ENCODE measurements at places on chromosomes 6 and 20.

DNA sequence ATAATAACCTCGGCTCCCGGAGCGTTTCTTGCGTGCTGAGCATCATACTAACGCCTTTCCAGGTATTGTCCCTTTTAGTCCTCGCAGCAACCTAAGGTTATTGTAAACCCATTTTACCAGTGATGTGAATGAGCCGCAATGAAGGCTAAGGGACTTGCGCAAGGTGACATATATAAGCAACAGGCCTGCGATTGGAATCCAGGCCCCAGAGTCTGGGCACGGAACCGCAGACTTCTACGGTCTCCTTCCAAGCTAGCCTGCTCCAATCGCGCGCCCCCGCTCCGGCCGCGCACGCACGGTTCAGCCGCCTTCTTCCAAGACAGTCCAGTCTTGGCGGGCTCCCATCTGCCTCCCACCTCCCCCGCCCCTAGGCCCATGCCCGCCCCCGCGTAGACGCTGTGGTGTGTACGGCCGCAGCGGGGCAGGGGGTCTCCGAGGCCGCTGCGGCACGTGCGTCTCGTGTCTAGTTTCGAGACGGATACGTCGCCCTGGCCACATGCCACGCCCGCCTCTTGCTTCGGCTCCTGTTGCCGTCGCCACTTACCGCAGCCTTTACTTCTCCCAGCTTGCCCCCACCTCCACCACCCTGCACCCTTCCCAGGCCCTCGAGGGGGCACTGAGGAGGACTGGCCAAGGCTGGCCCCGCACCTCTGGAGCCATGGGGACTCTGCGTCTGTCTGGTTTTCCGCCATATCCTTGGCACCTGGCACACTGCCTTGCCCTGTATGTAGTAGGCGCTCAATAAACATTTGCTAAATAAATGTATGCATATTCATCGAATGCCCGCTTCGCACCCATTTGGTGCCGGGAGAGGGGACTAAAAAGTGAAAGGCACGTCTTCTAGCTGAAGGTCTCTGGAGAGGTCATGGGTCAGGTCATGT lies 855 bp upstream of the GFOD1 start:
- peak; percentile 26 for DNase-seq

DNA sequence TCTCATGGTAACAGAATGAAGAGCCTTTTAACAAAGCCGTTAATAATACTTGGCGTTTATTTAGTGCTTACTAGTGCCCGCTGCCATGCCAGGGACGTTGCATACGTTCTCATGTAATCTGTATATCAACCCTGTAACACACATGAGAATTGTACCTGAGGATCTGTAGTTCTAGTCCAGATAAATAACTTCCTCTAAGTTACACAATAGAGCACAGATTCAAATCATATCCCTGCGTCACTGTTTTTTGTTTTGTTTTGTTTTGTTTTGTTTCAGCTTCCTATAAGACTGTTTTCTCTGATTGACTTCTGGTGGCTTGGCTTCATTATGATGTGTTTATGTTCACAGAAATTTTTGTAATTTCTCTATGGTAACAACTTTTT lies 553 bp downstream of the ZSCAN16 start:
- DNase-seq: no peak

DNA sequence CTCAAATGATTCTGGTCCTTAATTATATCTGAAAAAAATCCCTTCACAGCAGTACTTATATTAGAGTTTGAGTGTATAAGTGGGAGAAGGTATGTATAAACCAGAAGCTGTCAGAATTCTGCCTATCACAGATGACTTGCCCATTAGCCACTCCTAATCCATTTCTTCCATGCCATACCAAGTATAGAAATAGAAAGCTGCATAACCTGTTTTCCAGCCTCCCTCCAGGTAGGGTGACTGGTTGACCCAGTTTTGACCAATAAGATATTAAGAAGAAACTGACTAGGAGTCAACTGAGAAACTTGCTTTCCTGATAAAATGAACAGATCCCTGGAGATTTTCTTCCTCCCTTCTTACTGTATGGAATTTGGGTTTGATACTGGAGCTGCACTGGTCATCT lies 112.2 kb upstream of the GRIK2 start:
- no peak for DNase-seq

DNA sequence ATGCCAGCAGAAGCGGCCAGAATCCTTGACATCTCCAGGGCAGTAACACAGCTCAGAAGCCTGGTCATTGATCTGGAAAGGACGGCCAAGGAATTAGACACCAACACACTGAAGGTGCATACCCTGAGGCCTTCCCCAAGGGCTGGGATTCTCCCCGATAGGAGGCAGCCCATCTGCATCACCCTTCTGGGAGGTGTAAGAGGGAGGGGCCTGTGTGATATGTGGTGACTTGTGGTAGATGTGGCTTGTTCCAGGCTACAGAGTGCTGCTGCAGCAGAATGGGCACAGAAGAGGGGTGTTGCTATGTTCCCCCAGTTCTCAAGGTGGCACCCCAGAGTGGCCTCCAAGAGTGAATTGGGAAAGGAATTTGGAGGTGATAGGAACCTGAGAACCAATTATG lies 11.2 kb downstream of the TRIM40 start:
- DNase-seq: no peak

- DNase-seq: no peak
Measured at GRCh38 chr6:33613795-33614168, 7.3 kb upstream of the ITPR3 start.

GRCh38 chr6:53134601-53135235 lies 13.9 kb downstream of the GCM1 start:
- no peak for DNase-seq

DNA sequence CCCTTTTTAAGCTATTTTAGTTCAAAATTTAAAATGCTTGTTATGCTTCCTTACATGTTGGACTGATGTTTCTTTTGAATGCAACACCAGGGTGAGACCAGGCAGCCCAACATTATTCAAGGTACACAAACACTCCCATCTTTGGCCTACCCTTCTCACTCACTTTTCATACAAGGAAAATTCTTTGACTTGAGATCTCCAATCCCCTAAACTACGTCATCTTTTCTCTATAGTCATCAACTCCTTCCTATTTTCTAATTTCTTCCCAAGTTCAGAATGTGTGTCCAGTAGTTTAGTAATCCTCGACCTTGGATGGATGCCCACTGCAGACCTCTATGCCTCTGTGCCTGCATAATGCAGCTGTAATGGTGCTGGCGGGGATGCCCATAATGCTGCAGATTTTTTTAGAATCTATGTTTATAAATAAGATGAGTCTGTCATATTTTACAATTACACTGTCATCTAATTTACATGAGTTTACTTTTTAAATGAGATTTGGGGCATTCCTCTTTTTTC lies 108.7 kb downstream of the ID4 start:
- DNase-seq: no peak

DNA sequence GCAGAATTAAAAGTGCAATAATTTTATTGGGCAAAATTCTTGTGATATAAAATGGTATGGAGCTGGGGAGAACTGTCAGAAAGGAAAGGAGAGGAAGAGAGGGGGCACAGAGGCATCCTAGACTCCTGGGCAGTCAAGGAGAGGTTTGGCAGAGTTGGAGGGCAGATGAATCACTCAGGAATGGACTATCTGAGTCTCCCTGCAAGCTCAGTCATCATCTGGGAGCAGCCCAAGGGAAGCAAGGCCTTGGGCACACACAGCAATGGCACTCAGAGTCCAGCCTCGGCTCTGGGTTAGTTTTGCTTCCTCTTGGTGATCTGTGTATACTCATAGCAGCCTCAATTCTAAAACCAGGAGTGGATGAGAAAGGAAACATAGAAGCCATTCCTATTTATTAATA lies 67.2 kb downstream of the SLC22A1 start:
- DNase-seq: no peak

DNA sequence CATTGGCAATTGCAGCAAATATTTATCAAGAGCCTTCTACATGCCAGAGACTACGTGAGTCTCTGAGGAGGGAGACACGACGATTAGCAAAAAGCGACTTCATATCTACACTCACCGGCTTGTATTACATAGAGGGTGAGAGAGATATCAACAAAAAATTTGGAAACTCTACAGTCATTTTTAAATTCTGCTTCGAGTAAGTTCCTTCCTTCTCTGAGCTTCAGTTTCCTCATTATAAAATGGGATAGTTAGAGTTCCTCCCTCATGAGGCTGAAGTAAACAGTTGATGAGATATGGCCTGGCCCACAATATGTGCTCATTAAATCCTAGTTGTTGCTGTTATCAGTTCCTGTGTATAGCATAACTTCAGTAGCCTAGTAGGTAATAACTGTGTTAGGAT lies 64.1 kb upstream of the SIRPA start:
- DNase-seq: no peak

DNA sequence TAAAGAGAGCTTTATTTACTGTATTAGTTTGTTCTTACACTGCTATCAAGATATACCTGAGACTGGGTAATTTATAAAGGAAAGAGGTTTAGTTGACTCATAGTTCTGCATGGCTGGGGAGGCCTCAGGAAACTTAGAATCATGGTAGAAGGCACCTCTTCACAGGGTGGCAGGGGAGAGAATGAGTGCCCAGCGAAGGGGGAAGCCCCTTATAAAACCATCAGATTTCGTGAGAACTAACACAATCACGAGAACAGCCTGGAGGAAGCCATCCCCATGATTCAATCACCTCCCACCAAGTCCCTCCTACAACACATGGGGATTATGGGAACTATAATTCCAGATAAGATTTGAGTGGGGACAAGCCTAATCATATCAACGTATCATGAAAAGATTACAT lies 27.2 kb downstream of the ARID1B start:
- no peak for DNase-seq

GRCh38 chr20:59242714-59243626 lies 57.4 kb upstream of the EDN3 start:
- no peak for DNase-seq

GRCh38 chr20:23301436-23302050 lies 49.0 kb upstream of the NXT1 start:
- no peak for DNase-seq

DNA sequence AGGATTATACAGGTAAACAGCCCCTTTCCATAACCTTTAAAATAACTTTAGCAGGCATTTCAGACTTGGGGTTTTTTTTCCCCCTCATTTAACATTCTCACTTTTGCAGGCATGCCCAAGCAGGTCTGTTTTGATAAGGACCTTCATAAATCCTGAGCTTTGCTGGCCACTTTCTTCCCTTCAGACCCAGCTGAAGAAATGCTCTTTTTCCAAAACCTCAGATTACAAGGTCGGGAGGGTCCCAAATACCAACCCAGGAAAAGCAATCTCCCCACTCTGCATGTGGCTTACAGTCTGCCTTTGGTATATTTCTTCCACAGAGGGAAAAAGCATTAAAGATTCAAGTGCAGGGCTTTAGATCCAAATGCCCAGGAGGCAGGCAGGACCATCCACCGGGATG lies 6.8 kb downstream of the NFATC2 start:
- DNase-seq: no peak

- DNase-seq: no peak
Measured at GRCh38 chr6:33838983-33839382, 35.2 kb upstream of the MLN start.

DNA sequence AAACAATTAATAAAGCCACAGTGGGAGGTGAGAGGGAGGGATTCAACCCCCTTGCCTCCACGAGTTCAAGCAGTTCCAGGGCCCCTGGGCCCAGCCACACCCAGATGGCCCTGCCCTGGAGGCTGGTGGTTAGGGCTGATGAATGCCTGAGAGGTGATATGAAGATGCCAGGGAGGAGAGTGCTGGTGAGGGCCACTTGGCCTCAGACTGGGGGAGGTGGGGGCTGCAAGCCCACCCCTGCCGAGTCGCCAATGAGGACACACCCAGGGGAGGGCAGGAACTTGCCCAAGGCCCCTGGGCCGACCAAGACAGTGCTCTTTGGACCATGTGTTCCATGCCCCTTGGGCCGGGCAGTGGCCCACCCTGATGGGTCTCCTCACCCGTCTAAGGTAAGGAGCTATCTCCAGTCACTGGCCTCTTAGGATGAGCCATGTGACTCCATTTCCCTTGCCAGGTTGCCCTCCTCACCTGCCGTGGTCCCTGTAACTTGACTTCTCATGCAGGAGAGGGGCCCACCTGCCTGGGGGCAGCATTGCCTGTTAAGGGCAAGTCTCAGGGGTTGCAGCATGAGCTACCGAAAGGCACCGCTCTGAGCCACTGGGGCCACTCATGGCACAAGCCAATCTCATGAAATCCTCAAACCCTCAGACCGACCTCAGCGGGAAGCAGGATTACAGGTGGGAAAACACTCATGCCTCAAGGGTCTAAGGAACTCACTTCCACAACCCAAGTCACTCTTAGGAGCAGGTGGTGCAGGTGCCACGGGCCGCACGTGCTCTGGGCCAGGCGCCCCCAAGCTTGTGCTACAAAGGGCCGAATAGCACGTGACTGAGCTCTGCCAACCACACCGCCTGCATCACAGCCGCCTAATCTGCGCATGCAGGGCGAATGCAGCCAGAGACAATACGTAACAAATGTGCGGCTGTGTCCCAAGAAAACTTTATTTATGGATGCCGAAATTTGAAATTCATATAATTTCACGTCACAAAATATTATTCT lies 147.4 kb upstream of the MLN start:
- no peak for DNase-seq

GRCh38 chr20:48578397-48579098 lies 249.3 kb downstream of the PREX1 start:
- no peak for DNase-seq

GRCh38 chr6:27684264-27685211 lies 211.6 kb upstream of the ZNF184 start:
- peak; percentile 39 for DNase-seq

DNA sequence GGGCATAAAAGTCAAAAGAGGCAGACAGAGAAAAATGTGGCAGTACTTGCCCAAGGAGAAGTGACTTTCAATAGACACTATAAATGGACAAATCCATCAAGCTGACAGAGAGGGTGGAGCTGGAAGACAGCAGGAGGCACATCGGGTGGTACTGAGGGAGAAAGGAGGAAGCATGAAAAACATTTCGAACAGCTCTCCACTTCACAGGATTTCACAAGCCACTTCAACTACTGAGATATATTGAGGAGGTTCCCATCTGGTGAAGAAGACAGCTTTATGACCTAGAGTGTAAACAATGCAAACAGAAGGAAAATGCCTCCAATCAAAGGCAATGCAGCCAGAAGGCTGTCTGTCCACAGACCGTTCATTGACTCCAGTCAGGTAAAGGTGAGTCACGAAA lies 259.4 kb upstream of the ECI2 start:
- DNase-seq: no peak

GRCh38 chr6:142898927-142899895 lies 45.8 kb downstream of the HIVEP2 start:
- no peak for DNase-seq

- no peak for DNase-seq
Measured at GRCh38 chr6:106087548-106088325, 1.6 kb downstream of the PRDM1 start.

DNA sequence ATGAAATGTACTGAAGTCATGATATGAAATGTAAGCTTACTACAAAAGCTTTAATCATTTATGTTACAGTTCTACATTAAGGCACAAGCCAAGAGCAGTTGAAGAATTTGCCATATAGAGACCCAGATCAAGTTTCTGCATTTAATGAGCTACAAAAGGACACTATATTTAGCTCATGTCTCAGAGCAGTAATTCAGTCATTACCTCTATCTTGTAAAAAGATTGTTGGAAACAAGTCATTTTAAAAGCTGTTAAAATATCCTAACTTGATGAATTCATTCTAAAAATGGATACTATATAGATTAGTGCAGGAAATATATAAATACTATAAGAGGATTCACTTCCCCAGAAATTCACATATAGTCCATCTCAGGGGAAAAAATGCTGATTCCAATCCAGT lies 45.2 kb upstream of the RIPPLY2 start:
- DNase-seq: no peak

Measured in CD4-positive, alpha-beta T cell treated with Interferon gamma for 1 hour (primary cell).